Caudate nucleus (tissue), 63 donors: ENCODE measurements at places on chromosomes 6 and 20.

DNA sequence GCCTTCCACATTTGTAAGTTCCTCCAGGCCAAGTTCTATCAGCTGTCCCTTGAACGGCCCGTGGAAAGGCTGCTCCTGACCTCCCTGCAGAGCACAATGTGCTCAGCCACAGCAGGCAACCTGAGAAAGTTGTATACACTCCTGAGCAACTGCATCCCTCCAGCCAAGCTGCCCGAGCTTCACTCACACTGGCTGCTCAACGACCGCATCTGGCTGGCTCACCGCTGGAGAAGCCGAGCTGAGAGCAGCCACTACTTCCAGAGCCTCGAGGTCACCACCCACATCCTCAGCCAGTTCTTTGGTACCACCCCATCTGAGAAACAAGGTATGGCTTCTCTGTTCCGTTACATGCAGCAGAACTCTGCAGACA lies 2.1 kb downstream of the ZSWIM1 start:
- DNase-seq: no peak

DNA sequence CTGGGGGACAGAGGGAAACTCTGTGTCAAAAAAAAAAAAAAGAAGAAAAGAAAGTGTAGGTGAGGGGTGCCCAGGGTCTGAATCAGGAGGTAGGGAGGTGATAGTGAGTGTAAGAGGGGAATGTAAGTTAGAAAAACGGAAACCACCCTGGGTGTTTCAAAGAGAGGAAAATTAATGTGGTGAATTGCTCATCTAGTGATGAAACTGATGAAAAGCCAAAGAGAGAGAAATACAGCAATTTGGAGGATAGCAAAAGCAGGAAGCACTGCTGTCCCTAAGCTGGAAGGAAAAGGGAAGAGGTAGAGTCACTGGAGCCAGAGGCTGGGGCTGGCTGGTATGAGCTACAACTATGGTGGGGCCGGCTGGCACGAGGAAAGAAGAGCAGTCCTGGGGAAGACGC lies 85.0 kb upstream of the CEP85L start:
- no peak for DNase-seq

- DNase-seq: no peak
Observed at GRCh38 chr6:65557224-65557623, 149.8 kb downstream of the EYS start.

- DNase-seq: no peak
Observed at GRCh38 chr20:62117658-62118057, 4.6 kb upstream of the LSM14B start.

- DNase-seq: no peak
Observed at GRCh38 chr20:57428324-57429158, 37.3 kb downstream of the RBM38 start.

DNA sequence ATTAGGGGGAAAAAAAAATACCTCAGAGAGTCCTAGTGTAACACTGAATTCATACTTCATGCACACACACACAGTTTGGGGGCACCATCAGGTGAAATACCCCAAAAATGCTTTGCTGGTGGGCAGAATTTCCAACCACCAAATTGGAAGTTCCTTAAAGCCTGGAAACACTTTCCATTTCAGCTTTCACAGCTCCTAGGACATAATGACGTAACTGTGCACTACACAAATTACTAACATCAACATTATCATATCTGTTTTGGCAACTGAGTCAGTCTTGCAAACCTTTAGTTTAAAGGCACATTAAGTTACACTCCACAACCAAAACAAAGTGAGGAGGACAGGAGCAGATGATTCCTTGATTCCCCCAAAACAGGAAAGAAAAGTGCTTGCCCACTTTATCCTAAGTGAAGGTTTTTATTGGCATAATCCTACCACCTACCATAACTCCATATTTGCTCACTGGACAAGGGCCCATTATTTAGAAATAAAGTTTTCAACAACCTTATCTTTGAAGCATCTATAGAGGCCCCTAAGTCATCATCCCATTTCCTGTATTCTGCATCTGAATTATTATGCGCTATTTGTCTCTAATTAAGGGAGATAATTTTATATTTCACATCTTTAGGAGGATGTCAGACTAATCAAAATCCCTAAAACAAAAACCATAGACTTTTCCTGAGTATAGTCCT lies 3.4 kb downstream of the MBOAT1 start:
- no peak for DNase-seq
